ENCODE measurements at places on chromosomes 5 and 9.
A peak's percentile ranks its signal among the peaks of the same experiment; 100 is the strongest.

DNA sequence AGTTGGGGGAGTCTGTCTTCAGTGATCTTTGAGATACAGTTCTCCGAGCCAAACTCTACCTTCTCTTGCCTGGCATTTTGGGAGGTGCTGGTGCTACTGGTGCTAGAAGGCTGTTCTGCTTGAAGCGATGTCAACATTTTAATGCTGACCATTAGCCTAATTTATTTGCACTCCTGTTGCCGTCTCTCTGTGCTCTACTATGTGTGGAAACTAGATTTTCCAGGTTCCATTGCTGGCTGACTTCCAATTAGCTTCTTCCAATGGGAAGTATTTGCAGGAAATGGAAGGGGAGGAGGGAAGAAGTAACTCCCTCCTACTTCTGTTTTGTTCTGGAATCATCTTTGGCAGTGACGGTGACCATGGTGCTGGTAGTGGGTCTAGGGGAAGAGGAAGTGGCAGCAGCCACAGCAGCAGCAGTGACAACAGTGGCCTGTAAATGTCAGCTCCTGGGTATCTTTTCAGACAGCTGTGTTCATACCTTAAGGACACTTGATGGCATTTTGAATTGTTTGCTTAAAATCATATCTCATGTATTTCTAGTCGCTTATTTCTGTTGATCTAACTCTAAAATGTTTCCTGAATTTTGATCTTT lies 7.9 kb downstream of the TXNDC8 start:
- DNase-seq, result no peak

DNA sequence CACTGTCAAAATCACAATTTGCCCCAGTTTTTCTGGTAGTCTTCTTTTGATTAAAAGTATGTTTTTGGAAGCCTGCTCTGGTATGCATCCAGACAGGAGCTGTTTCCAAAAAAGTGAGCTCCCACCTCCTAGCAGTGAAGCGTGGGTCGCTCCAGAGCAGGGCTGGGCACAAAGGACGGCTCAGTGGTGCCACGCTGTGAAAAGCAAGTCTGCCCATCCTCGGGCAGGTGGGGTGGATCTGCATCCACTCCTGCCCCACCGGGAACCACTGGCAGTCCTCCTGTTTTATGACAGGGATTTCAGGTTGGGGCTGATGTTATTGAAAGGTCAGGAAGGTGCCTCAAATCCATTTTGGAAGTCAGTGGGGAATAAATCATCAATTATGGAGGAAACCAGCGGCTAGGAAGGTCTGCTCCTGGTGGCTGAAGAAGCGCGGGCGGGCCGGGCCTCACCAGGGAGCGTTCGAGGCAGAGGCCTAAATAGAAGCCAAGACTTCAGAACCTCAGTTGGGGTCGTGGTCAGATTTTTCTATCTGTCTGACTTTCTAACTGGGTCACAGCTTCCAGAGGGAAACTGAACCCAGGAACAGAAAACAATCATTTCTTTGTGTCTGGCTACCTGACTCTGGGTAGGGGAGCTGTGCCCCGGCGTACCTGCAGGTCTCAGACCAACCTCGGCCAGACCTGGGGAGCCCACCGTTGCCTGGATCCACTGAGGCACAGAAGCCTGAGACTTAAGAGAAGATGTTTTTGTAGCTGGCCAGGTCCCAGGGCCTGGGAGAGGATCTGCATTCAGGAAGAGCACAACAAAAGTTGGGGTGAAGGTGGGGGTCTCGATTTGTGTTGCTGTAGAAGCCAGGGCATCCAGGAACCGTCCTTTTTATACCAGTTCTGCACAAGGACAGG lies 168.1 kb downstream of the PAX5 start:
- DNase-seq, result no peak

DNA sequence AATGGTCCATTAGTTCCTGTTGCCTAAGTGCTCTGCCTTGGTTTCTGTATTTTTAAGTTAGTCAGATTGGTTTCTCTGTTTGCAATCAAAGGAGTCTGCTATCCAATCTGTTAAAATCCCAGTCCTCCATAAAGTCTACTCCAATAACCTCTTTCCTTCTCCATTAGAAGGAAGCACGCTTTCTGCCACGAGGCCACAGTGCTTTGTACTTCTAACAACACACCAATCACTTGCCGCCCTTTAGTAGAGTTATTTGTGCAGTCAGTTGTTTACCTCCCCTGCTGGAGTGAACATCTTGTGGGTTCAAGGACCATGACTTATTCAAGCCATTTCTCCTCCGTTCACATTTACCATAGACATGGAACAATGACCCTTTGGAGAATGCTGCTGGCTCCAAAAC lies 69.0 kb downstream of the GLRA1 start:
- DNase-seq, result no peak

GRCh38 chr9:137116027-137116507 lies 1.5 kb upstream of the DPP7 start:
- DNase-seq, result no peak

GRCh38 chr9:126488881-126489404 lies 124.8 kb upstream of the LMX1B start:
- no peak for DNase-seq

- DNase-seq, result no peak
Observed at GRCh38 chr5:118863345-118863744, 125.0 kb downstream of the DTWD2 start.

- DNase-seq, result no peak
Observed at GRCh38 chr5:157366741-157367674, 93.0 kb upstream of the NIPAL4 start.

- no peak for DNase-seq
Observed at GRCh38 chr5:72121052-72121779, 13.9 kb downstream of the MAP1B start.

DNA sequence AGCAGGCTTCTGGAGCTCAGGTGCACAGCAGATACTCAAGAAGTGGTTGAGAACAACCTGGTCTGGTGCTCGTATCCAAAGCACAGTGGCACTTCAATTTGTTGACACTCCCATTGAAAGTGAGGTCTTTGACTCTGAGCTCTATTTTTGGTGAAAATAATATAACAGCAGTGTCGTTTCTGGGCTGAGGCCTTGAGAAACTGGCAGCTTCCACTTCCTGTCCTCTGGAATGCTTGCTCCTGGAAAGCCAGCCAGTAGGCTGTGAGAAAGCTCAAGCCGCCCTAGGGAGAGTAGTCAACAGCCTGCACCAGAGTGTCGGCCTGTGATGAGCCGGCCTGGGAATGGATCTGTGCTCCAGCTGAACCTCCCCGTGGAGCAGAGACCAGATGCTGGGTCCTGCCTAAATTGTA lies 6.8 kb upstream of the SUSD3 start:
- DNase-seq, result no peak

- DNase-seq, result no peak
Observed at GRCh38 chr5:124342986-124343385, 403.5 kb downstream of the ZNF608 start.

DNA sequence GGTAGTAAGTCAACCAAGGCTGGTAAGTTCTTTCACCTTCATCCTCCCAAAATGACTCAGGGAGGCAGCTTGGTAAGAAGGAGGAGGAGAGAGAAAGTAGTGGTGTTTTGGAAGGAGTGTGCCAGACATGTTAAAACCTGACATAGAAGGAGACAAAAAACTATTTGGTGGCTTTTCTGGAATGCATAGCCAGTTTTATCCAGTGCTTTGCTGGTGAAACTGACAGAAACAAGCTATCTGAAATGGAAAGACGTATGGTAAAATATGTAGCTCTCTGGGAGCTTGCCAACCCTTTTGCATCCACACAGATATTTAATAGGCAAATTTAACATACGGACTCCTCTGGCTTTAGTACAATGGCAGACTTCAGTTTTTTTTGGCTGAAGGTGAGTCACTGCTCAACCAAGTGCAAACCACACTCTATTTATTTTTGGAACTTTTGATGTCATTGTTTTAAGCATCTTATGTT lies 45.4 kb downstream of the RAB14 start:
- DNase-seq, result no peak

- no peak for DNase-seq
Observed at GRCh38 chr5:117681431-117682254, 1107.0 kb upstream of the SEMA6A start.

DNA sequence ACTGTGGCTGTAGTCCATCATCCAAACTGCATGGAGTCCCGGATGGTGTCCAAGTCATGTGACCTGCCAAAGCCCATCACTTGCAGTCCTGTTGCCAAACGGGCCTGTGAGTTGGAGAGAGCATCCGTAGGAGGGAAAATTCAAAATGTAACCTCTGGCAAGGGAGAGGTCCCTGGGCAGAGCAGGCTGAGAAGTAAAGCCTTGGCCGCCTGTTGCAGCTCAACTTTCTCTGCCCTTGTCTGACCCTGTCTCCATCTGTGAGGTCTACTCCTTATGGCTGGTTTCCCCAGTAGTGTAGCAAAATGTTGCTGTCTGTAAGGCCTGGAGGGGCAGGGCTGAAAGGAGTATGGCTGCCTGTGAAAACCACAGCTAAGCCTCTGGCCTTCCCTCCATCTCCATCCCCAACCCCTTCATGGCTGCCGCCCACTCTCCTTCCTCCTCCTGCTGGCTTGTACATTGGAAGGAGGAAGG lies 163.5 kb downstream of the SEMA6A start:
- no peak for DNase-seq

DNA sequence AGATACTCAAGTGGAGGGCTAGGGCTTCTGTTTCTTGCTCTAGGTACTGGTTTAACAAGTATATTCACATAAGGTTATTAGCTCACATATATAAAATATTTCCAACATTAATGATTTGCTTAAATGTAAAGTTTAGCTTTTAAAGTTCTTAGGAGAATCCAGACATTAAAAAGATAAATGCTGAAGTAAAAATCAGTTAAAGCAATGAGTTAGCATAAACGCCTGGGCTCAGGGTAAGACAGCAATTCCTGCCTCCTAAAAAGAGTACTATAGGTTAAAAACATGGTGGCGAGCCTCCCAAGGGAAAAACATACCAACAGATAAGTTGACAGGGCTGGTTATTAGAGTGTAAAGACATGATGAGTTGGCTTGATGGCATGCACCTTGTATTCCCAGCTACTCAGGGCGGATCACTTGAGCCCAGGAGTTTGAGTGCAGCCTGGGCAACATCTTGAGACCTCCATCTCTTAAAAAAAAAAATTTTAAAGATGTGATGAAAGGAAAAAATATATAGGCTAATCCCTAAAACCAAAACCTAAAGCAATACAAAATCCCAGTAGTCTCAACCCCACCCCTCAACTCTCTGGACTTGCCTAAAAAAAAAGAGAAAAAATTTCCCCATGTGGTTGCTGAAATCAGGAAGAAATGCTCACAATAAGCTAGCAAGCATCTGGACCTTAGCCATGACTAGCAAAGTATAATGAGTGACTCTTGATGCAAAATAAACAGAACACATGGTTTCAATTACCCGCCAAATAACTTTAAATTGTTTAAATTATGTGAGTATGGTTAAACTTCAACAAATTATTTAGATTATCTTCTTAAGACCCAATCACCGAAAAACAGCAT lies 3.6 kb downstream of the GOLPH3 start:
- no peak for DNase-seq

DNA sequence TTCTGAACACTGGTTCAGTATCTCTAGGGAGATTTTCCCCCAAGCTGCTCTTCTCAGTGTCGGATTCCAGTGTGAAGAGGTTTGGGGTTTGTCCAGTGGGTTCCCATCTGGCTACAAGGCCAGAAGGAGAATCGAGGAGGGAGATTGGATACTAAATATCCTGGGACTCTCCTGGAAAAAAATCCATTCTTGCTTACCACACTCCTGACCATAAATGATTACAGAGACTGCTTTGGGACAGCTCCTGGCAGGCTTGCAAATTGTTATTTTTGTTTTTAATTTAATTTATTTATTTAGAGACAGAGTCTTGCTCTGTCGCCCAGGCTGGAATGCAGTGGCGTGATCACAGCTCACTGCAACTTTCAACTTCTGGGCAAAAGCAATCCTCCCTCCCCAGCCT lies 4.7 kb upstream of the SUSD1 start:
- no peak for DNase-seq

GRCh38 chr9:3700772-3701171 lies 175.0 kb upstream of the RFX3 start:
- DNase-seq, result no peak

DNA sequence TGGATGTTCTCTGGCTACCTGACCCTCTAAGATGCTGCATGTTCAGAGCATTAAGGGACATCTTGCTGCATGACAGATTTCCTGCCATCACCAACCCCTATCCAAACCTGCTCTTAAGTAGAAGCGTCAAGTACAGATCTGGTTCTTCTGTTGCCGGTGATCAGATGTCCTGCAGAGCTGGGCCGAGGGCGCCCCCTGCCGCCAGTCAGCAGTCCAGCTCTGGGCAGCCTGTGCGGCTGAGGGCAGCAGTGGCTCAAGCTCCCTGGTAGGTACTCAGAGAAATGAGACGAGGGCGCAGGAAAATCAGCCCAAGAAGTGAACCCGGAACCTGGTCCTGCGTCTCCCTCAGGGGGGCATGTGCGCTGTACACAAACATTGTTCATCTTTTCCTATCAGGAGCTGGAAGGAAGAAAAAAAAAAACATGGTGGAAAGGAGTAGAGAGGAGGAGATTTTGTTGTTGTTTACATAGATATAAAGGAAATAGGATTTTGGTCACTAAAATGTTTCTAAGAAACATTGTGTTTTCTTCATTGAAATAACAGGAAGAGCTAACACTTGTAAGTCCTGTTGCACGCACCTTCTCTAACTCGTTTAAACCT lies 95.8 kb downstream of the CFAP90 start:
- peak; percentile 20 for DNase-seq

DNA sequence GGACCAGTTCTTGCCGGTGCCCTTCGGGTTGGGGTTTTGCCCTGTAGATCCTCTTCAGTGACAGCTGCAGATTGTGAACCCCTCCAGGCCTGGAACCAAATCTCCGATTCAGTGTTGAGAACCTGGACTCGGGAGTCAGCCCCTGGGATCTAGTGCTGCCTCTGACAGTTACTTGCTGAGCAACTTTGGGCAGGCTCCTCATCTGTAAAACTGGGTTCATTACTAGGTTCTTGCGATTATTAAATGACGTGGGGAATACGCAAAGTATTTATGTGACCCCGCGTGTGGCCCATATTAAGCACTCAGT lies 600 bp downstream of the ERCC6L2 start:
- no peak for DNase-seq

GRCh38 chr5:114782177-114782576 lies 387.5 kb downstream of the TRIM36 start:
- DNase-seq, result no peak

- DNase-seq, result no peak
Observed at GRCh38 chr9:117777823-117778222, 73.6 kb downstream of the TLR4 start.

- no peak for DNase-seq
Observed at GRCh38 chr5:73022471-73023169, 66.8 kb downstream of the FCHO2 start.

GRCh38 chr5:96566833-96567587 lies 95.2 kb upstream of the CAST start:
- no peak for DNase-seq

GRCh38 chr9:126205265-126205664 lies 121.4 kb upstream of the MVB12B start:
- DNase-seq, result no peak

GRCh38 chr9:97864396-97864795 lies 11.4 kb downstream of the FOXE1 start:
- DNase-seq, result no peak

- DNase-seq, result no peak
Observed at GRCh38 chr9:9299134-9299533, 1313.7 kb downstream of the PTPRD start.

DNA sequence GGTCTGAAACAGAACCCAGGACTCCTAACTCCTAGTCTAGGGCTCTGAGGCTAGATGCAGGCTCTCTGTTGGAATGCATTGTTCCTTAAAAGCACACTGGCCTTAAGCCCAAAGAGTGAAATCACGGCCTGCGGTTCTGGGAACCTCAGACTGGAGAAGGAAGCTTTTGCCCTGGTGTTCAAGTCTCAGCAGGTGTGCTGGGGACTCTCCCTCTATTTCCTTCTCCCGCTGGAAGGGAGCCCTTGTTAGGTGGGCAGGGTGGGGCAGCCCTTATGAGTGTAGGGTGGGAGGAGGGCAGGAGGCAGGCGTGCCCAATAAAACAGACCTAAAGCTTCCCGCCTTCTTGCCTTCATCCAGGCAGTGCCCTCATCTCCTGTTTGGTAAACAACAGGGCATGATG lies 1.8 kb upstream of the PPARGC1B start:
- DNase-seq, result no peak

Measured in CD4-positive, alpha-beta T cell treated with Interleukin-15 for 1 hour (primary cell).